ENCODE measurements at places on chromosomes 12 and 14.

- no peak for DNase-seq
Observed at GRCh38 chr14:75147423-75148071, 20.7 kb upstream of the NEK9 start.

DNA sequence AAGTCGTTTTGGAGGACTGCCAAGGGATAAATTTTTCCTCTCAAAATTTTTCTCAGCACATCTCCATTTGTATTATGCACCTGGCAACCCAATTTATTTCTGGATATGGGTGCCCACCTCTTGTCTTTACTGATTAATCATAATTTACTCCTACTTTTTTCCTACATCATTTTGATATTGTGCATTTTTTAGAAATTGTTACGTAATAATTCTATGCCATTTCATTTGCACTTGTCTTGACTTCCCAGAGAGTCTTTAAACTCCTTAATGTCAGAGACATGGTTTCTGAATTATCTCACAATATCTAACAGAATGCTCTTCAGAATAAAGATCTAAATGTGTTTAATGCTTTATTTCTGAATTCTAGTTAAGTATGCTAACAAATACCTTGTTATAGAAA lies 113.1 kb downstream of the TMTC3 start:
- no peak for DNase-seq

- DNase-seq: no peak
Observed at GRCh38 chr14:61691495-61691894, 3.8 kb upstream of the HIF1A start.

- no peak for DNase-seq
Observed at GRCh38 chr12:115147916-115148315, 463.9 kb upstream of the TBX3 start.

DNA sequence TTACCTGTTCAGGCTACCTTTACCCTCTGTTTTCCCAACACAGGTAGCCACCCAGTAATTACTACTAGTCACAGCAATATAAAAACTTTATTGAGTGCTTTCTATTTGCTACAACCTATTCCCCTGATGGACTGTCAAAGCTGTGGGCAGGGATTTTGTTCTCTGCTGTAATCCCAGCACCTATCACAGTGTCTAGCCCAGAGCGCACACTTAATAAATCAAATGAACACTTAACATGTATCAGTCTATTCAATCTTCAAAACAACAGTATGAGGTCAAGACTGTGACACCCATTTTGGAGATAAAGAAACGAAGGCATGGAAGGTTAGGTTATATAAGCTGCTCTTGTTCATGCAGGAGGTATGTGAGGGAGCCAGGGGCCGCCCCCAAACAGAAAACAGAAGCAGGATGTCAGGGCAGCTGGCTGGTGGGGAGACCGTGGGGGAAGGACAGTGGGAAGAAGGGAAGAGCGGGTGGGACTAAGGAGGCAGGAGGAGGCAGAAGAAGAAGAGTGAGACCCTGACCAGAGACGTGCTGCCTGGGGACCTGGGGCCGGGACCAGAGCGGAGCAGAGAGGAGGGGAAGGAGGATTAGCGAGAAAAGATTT lies 1.7 kb downstream of the TNFRSF1A start:
- no peak for DNase-seq

GRCh38 chr12:26919216-26919555 lies 18.6 kb downstream of the INTS13 start:
- DNase-seq: no peak

GRCh38 chr12:58238411-58238810 lies 297.0 kb downstream of the ATP23 start:
- DNase-seq: no peak

DNA sequence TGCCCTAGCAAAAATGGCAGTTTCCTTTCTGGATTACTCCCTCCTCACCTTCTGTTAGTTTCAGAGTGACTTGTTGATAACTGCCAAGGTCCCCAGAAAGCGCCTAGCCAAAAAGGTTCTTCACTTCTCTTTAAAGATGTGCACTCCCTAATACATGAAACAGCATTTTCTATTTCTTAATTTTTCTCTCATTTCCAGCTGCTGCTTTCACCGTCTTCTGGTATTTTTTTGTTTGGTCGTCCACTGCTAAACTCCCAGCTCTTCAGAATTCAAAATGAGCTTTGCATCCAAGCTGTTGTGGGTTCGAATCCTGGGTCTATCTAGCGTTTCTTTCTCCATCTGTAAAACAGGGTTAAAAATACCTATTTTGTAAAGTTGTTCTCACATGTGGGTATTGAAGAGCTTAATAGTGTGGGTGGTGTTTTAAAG lies 397 bp upstream of the BORCS5 start:
- DNase-seq: no peak

DNA sequence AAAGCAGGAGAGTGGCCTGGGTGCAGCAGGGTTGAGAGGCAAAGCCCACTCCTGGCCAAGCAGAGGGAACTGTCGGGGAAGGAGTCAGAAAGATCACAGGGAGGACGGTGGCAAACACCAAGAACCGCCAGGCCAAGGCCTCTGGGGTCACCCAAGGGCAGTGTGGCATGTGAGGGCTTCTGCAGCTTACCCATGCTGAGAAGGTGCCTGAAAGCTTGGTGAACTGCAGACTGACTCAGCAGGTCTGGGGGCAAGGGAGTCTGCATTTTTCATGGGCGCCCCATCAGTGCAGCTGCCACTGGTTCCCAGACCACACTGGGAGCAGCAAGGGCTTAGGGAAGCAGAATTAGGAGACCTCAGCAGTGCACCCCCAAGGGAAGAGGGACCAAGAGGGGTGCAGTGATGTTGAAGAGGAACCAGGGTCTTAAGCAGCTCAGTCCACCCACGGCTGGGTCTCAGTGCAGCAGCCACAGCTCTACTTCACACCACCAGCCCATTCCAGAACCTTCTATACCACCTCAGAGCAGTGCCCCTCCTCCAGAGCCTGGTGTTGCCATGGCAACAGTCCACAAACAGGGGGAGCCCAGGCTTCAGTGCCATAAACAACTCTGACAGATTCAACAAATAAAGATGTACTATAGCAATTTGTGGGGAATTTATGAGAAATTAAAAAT lies 59.4 kb downstream of the ITPK1 start:
- DNase-seq: no peak

DNA sequence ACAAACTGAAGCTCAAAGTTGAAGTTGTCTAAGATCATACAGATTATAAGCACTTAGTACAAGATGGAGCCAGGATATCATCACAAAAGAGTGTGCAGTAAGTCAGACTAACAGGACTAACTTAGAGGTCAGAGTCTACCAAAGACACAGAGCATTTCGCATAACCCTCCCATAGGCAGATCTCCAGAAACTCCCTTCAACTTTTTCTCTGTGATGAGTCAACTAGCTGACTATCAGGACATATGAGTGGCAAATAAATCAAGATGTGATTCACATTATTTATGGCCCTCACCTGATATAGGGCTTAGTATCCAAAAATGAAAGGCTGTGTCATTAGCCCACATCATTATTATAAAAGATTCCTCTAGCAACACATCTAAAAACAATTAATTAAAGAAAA lies 484.6 kb downstream of the GALC start:
- no peak for DNase-seq

GRCh38 chr12:111730420-111730819 lies 36.3 kb upstream of the ALDH2 start:
- no peak for DNase-seq

- no peak for DNase-seq
Observed at GRCh38 chr14:93716746-93717667, 71.3 kb downstream of the PRIMA1 start.

DNA sequence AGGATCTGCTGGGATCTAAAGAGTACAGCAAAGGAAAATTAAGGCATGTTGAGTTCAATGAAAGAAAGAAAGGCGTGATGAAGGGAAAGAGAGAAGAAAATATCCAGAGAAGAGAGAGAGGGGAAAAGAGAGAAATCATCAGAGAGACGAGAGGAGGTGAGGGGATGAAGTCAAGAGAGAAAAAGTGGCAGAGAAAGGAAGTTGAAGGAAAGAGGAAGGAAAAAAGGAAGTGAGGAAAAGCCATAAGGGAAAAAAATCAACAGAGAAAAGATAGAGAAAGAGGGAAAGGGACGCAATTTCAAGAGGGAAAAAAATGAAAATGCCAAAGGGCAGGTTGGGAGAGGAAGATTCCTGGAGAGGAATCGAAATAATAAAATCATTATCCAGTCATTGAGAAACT lies 40.4 kb downstream of the LLPH start:
- no peak for DNase-seq

- no peak for DNase-seq
Observed at GRCh38 chr12:45831590-45831989, 102.1 kb downstream of the ARID2 start.

GRCh38 chr12:1834186-1834925 lies 14.0 kb downstream of the LRTM2 start:
- DNase-seq: no peak

DNA sequence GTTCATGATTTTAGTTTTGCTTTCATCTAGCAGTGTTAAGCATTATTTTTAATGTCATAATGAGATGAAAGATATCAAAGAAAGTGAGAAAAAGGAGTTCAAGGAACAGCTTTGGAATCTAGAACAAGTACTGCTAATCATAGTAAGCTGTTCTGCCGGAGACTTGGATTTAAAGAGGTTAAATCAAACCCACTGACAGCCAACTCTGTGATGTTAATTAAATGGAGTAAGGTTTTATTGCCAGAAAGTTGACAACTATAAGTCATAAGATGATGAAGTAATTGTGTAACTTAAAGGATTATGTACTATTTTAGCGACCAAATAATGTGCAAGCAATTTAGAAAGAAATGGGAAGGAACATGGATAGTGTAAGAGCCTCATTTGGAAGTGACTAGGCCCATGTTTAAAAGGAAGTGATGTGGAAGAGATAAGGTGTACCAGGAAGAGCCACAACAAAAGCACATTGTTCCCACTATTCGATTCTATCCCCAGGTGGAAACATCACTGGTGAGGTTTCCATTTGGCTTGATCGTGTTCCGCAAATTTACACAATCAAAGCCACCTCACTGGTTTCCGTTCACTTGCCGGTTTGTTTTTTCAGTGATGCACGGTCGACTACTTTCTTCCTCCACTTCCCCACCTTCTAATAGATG lies 388.5 kb downstream of the PAWR start:
- DNase-seq: no peak

DNA sequence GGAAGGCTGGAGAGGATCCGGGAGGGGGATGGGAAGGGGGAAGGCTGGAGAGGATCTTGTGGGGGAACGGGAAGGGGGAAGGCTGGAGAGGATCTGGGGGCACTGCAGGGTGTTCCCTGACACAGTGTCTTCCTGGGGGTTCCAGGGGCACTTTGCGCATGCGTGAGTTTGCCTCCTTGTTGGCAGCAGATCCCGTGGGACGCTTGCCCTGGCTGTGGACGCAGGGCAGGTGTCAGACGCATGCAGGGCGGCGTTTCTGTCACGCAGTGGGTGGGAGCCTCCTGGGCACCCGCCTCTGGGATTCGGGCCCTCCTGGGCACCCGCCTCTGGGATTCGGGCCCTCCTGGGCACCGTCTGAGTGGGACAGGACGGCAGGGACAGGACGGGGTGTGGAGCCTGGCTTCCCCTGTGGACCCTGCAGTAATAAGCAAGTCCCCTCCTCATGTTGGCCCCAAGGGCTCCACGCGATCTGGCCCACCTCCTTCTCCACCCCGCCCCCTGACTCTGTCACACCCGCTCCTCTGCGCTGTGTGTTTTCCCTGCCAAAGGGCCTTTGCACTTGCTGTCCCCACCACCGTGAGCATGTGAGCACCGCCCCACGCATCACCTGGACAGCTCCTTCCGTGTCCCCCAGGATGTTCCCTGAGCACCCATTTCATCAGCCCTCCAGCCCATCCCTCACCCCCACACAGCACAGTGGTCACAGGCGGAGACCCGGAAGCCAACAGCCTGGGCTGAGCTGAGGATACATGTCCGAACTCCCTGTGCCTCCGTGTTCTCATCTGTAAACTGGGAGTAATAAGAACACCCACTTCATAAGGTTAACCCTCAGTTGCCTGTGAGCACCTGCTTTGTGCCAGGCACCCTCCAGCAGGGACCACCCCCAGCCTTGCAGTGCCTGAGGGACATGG lies 4.4 kb downstream of the MMP17 start:
- no peak for DNase-seq

- no peak for DNase-seq
Observed at GRCh38 chr12:1173781-1174617, 183.0 kb downstream of the ERC1 start.

DNA sequence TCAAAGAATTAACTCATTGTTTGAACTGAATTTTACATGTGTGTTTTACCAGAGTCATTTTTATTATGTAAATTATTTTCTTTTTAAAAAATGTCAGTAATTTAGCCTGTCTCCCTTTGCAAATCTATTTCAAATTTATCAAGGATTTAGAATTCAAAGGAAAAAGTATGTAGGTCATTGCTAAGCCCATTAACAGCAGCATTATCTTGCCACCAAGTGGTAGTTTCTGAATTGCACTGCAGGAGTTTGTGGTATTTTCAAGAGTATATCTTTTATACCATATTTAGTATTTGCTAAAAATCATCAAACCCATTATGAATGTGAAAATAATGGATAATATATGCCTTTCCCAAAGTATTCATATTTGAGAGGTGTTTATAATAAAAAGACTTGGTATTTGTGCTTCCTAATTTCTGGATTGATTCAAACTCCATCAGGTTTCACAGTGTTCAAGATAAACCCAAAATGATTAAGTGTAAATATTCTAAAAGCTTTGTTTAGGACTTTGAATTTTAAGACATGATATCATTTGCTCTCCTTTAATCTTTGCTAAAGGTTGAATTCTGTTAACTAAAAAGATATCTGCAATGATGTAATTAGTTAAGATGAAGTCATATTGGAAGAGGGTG lies 711.4 kb downstream of the FSCB start:
- DNase-seq: no peak

GRCh38 chr12:571795-572531 lies 91.3 kb downstream of the NINJ2 start:
- DNase-seq: no peak

DNA sequence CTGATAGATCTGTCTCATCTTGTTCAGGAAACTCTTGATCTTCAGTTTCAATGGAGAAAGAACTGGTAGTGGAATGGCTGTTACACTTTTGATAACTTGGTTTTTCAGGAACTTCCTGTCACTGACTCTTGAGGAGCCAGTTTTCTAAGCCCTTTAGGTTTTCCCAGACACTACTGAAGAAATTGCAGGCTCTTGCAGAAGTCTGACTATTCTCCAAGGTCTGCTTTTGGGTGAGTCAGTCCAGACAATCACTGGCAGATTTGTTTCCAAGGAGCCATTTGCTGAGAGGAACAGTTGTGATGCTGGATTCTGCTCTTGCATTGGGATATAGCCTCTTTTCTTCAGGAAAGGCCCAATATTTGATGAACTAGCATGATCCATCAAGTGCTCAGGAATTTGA lies 468.0 kb downstream of the FUT8 start:
- DNase-seq: no peak

DNA sequence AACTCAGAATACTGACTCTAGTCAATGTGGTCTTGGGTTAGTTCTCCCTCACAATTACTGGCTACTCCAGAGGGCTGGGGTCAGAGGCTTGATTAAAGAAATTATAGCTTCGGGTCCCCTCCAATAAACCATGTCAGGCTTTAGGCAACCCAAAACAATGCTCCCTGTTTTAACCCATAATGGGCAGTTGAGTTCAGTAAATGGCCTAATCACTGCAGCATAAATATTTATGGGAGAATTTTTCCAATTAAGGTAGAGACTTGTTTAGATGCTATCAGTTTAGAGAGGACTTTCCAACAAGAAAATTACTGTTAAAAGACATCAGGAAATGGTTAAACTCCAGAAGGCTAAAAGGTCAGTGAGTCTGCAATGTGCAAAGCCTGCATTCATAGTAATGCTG lies 389.2 kb upstream of the PRICKLE1 start:
- no peak for DNase-seq

GRCh38 chr12:131283191-131283861 lies 329.6 kb downstream of the ADGRD1 start:
- no peak for DNase-seq

- DNase-seq: no peak
Observed at GRCh38 chr14:24317141-24317928, 6.0 kb downstream of the LTB4R start.

GRCh38 chr12:52044292-52044983 lies 6.8 kb upstream of the NR4A1 start:
- no peak for DNase-seq
